ENCODE measurements at places on chromosomes 5 and 9. TPM values are rescaled to one million over a fixed set of nuclear protein-coding genes. Genes with fewer than 3 reads are reported as not detected.

The GABRP gene
- 0.13 TPM for total RNA-seq

DNA sequence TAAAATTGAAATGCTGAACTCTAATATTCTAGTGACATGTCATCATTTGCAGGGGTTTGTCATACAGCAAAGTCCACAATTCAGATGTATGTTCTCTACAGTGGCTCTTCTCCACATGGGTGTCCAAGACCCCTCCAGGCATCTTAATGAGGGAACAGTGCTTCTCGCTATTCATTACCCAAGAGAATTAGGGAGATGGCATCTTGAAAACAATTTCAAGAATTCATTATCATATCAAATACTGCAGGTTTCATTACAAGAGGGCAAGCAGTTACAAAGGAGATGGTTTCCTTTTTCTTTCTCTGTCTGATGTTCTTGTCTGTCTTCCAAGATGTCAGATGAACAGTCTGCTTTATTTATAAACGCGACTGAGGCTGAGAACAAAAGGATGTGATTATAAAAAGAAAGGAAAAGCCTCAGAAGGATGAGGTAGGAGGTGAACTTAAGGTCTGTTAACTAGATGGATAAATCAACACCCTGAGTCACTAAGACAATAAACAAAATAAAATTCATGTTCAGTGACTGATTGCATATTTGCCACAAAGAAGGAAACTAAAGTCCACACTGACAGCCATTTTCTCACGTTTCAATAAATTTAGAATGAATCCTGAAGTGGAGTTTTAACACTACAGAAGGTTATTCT is 326.7 kb upstream of the EFNA5 start:
- DNase-seq: no peak

GRCh38 chr5:94376672-94377345 is 241.6 kb downstream of the KIAA0825 start:
- no peak for DNase-seq

- no peak for DNase-seq
Observed at GRCh38 chr5:154046486-154046885, 7.7 kb downstream of the MFAP3 start.

- DNase-seq: no peak
Observed at GRCh38 chr5:180343110-180343830, 9.9 kb downstream of the GFPT2 start.

DNA sequence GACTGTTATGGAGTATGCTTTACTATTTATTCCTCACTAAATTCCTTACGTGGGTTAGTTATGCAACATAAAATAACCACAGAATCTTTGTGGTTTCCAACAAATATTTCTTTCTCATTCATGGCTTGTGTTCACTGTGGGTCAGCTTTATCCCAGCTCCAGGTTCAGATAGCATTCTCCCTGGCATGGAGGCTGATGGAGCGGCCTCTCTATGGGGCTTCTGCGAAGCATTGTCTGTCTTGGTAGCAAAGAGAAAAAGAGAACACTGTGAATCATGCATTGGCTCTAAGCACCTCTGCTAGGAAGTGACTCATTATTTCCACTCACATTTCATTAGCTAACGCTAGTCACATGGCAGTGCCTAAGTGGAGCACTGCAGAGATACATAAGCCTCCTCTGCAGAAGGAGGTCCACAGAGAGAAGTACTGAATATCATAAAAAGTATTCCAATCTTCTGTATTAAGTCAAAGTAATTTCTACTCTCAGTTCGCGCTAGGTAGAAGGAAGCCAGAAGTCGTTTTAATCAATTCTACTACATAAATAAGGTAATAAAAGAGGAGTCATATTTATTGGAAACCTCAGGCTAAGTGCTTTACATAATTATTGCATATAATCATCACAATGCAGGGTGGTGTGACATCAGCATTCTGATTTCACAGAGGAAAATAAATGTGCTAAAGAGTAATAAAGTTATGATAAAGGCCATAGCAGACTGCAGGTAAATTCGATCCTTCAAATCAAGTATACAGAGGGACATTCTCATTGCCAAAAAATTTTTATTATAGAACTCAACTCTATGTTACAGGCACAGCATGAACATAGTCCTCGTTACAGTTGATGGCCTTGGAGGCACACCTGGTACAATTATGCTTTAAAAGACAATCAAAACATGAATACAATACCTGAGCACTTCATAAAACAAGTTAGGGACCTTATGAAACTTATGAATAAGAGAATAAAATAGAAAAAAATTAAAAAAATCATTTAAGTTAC is 531.1 kb downstream of the CETN3 start:
- DNase-seq: no peak

The LCN15 gene
- total RNA-seq: not detected

GRCh38 chr5:69013481-69013880 is 80.3 kb upstream of the SLC30A5 start:
- no peak for DNase-seq

GRCh38 chr5:121897341-121897740 is 45.7 kb downstream of the FTMT start:
- DNase-seq: no peak

DNA sequence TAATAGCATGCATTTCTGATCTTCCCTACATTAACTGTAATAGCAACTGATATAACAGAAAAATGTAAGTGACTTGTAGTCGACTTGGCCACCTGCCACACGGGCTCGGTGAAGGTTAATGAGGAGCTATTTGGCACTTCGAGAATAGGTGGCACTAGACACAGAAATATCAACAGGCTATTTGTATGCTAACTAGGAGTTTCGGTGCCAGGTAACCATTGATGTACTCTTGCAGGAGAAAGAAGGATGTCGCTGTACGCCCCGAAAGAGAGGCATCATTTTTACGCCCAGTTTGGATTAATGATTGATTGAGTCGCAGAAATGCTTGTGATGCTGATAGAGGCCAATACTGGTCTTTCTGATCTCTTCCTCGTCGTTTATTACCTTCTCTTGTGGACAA is 516 bp upstream of the DMRT2 start:
- no peak for DNase-seq

DNA sequence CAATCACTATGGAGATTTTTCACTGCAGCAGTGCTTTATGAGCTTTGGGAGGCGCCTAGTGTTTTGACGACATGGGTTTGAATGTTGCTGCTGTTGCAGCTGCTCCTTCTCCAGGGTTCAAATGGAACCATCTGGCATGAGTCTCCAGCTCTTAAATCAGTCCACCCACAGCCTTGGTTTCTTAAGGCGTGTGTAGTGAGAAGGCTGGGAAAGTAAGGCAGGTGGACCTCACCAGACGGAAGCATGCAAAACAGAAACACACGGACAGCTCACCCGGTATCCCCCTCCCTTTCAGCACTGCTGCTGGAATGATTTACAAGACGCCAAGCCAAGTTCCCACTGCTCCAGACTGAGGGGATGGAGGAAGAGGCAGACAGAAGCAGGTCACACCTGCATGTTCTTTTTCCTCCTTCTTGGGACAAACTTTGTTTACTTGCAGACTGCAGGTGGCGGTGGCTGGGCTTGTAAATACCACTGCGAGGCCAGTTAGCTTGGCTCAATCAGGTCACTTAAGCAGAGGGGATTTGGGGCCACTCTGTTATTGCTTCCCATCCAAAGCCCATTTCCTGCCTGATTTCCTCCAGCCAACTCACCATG is 47.4 kb downstream of the ADAM19 start:
- no peak for DNase-seq

- no peak for DNase-seq
Observed at GRCh38 chr9:128653908-128654307, 2.7 kb downstream of the DYNC2I2 start.

GRCh38 chr5:142322747-142323479 is 1.9 kb downstream of the SPRY4 start:
- DNase-seq: peak; percentile 69

The TCERG1 gene
- 20.8 TPM for total RNA-seq

The CORO2A gene
- 0.30 TPM for total RNA-seq

The PMPCA gene
- total RNA-seq: 80.2 TPM

DNA sequence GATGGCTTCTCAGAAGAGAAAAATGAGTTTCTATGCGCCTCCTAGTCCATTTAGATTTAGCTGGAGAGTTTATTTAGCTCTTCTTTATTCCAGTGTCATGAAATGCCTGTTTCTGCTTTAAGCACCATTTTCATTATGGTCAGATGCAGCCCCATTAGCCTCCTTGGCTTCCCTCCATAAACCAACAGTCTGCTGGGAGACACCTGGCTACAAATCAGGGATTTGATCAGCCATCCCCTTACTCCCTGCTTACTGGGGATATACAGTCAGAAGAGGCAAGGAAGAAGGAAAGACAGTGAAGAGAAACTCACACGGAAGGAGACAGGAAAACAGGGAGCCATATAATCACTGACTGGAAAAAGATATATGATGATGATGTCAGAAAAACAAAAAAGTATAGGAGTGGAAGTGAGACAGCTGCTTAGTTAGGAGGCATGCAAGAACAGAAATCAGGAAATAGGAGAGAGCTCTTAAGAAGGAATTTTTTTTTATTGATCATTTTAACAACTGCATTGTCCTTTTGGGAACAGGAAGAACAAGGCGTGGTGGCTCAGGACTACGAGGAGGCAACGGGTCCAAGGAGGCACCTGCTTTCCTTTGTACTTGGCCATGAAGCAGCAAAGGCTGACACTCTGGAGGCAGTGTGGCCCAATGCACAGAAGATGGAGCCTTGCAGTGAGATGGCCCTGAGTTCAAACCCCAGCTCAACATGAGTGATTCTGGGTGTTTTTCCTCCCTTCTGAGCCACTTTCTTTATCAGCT is 56.1 kb downstream of the MED27 start:
- DNase-seq: no peak

The CCL21 gene
- total RNA-seq: 4.9 TPM

DNA sequence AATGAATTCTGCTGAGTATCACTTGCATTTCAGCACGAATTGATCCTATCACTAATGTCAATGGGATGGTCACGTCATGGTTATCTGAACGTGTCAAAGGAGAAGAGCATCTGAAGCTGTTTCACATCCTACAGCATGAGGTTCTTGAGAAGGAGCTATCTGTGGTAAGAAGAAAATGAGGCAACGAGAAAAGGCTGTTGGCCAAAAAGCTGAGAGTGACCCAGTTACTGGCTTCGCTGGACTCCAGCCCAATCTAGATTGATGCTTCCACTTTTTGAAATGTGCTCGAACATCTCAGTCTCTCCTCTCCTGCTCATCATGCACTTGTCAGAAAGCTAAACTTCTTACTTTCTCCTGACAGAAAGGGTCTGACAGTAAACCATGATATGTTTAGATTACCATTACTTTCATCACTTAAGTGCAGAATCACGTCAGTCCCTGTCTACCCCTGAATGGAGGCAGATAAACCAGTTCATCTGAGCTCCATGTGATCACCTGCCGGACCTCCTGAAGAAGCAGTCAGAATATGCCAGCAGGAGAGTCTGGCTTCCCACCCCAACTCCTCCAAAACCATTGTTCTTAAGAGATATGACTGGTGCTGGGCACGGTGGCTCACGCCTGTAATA is 22.5 kb downstream of the MGAT1 start:
- no peak for DNase-seq

The OTULINL gene
- total RNA-seq: 4.9 TPM

DNA sequence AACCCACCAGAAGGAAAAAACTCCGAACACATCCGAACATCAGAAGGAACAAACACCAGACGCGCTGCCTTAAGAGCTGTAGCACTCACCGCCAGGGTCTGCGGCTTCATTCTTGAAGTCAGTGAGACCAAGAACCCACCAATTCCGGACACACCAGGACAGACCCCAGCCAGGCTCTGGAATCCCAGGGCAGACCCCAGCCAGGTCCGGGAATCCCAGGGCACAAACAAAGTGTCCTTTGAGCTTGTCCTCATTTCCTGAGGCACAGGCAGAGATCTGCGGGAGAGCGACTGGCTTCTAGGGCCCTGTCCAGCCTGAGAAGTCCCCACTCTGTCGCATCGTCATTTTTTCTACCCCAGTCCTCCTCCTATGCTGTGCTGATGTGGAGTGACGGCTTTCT is 461.1 kb downstream of the ACTL7B start:
- no peak for DNase-seq

- DNase-seq: peak; percentile 22
Observed at GRCh38 chr5:179208706-179209358, 136.4 kb downstream of the ADAMTS2 start.

The MUSK gene
- total RNA-seq: 2.1 TPM

DNA sequence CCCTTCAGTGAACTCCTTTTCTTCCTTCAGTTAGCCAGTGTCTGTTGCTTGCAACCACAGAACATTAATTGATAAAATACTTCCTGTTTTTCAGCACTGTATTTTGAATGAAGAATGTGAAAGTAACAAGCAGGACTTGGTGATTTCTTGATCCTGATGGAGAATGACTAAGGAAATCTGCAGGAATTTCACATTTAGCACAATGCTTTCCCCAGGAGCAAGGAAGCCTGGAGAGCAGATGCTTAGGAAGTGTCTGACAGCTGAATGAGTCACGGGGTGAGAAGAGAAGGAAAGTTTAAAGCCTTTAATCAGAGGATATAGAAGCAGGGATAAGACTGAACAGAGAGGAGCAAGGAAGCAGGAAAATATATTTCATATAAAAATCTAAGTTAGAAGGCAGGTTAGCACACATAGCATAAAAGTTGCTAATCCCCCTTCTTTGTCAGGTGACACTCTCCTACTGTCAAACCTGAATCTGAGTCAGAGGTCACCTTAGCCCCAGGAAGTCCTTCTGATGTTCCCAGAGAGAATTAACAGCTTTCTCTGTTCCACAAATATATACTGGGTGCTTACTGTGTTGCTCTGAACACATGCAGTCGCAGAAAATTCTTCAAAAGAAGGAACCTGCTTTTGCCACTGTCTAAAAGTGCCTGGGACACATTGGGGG is 59.7 kb downstream of the GNA14 start:
- DNase-seq: no peak

The DCTN3 gene
- 129 TPM for total RNA-seq

- peak; percentile 84 for DNase-seq
Observed at GRCh38 chr5:177370488-177371119, 12.9 kb downstream of the RGS14 start.

The CARTPT gene
- total RNA-seq: not detected

The ADCY2 gene
- total RNA-seq: 0.40 TPM

- DNase-seq: no peak
Observed at GRCh38 chr5:168417731-168418429, 68.4 kb upstream of the RARS1 start.

DNA sequence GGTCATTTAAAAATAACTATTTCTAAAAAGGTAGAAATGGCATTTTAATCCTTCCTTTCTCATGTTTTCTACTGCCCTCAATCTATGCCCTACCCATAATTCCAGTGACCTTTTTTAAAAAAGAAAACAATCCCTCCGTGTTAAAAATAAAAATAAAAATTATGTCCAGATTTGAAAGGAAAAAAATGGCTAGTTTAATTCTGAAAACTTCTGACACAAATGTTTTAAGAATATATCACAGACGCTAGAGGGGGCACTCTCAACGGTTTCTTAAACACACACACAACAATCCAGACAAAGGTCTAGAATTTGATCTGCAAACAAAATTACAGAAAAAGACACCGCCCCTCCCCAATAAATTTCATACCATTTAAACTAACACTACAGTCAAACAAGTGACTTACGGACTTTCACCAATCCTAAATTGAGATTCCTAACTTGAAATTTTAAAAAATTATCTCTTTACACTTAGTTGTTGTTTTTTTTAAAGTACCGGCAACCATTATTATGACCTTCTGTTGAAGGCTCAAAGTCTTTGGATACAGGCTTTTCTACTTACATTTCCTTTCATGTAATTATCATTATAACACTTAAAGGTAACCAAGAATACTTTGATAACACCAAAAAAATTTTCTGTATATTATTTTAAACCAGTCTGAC is 38.2 kb downstream of the CLINT1 start:
- DNase-seq: no peak

GRCh38 chr9:88975966-88976889 is 15.0 kb upstream of the S1PR3 start:
- DNase-seq: no peak

The SHOC1 gene
- not detected for total RNA-seq

Measured in Right ventricle myocardium superior (tissue), 1 donor.